MCF 10A (cell line): ENCODE measurements at places on chromosomes 3 and 15. TPM values are rescaled to one million over a fixed set of nuclear protein-coding genes. Genes with fewer than 3 reads are reported as not detected.

IMPG2 gene
- total RNA-seq: 0.26 and 0.37 TPM in 2 replicates

PLSCR5 gene
- not detected in 2 replicates for total RNA-seq

SLC15A2 gene
- 0.79 and 1.5 TPM in 2 replicates for total RNA-seq

BFSP2 gene
- total RNA-seq: not detected in 2 replicates

GOLGA6D gene
- total RNA-seq: not detected in 2 replicates

SPTSSB gene
- not detected in 2 replicates for total RNA-seq

LSM3 gene
- 10.2 and 12.9 TPM in 2 replicates for total RNA-seq

PCSK6 gene
- 29.8 and 30.8 TPM in 2 replicates for total RNA-seq

TLNRD1 gene
- total RNA-seq: 17.1 and 18.3 TPM in 2 replicates

CRELD1 gene
- 13.4 and 19.9 TPM in 2 replicates for total RNA-seq

GASK1A gene
- total RNA-seq: not detected in 2 replicates

TNFAIP8L3 gene
- 2.6 and 4.2 TPM in 2 replicates for total RNA-seq

ACKR4 gene
- not detected in 2 replicates for total RNA-seq

TPRG1 gene
- 1.5 and 2.0 TPM in 2 replicates for total RNA-seq

NXPE3 gene
- 3.9 and 7.2 TPM in 2 replicates for total RNA-seq

EDC3 gene
- total RNA-seq: 42.8 and 53.3 TPM in 2 replicates
